Right forelimb (tissue), 1 donor: ENCODE measurements at places on chromosomes 13 and 19.

DNA sequence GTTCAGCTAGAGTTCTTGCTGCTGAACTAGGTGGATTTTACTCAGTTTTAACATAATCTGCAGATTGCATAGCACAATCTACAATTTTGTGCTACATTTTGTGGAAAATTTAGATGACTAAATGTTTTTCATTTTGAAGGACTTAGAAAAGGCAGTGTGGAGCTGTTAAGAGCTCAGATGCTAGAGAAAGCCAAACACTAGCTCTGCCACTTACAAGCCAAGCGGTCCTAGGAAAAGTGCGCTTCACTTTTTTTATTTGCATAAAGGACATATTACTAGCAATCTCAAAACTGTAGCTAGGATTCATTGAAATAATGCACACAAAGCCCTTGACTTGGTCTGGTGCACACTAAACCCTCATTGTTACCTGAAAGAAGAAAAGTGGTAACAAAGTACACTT, 8.1 kb upstream of the CSNK1A1L start:
- DNase-seq: no peak

- DNase-seq: no peak
These were observed 3.1 kb upstream of the CTXN1 start for GRCh38 chr19:7928741-7929701.

DNA sequence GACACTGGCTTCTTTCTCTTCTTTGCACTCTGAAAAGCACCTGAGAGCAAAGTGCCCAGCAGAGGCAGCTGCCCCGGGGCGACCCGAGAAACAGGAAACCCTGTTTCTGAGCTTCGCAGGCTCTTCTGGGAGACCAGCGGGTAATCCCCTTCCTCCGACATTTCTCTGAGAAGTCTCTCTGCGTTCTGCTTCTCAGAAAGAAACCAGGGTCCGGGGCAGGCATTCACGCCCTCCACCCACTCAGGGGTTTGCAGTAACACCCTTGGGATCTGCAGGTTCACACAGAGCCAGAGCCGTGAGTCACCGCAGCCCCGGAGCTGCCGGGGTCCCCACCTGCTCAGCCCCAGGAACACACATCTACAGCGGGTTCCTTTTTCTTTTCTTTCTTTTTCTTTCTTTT, 86.0 kb downstream of the GADD45B start:
- DNase-seq: no peak

DNA sequence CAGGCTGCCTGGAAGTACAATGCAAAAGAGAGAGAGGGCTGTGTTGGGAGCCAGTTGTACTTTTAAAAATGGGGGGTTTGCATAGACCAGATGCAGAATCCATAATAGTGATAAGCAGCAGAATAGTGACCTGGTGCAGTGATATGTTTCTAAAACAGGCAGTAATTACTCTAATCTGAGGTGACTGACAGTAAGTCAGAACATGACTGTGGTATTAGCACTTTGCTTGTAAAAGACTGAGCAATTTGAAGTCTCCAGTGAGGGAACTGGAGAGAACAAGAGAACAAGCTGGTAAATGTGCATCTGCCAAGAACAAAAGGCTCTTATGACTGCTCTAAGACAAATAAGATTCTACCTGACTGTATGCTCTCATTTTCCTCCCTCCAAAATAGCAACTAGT, 383.4 kb downstream of the ITGBL1 start:
- DNase-seq: no peak

DNA sequence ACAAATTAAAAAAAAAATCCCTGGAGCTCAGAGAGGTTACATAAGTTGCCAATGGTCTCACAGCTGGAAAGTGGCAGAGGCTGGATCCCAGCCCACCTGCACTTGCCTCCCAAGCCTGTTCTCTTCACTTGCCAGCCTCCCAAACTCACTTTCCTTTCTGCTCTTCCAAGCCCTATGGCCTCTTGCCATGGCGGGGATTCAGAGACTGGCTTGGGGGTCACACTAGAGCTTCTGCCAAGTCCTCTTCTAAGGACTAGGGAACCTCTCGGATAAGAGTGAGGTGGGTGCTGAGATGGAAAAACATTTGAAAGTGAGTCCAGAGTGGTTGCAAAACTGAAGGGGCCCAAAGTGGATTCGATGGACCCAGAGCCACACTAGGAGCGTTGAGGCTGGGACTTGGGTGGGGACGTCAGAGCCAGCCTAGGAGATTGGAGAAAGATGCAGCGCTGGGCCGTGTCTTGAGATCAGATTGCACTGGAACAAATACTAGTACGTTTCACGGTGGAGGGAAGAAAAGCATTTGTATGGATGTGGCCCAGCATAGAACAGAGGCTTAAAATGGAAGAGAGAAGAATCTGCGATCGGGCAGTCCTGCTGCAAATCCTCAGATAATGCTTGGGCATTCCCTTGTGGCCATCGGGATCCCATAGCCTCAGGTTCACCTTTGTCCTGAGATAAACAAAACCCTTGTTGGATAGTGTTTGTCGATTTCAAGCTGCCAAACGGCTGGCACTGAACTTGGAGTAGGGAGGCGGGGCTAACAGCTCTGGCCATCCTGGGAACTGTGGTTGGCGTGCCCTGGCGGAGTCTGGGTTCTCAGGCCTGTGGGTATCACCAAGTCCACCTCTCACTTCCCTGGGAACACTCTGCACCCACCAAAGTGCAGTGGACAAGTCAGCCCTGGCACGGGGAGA, 84.8 kb downstream of the ING1 start:
- DNase-seq: no peak

- DNase-seq: no peak
These were observed 6.2 kb downstream of the ABCC4 start for GRCh38 chr13:95295026-95295425.

DNA sequence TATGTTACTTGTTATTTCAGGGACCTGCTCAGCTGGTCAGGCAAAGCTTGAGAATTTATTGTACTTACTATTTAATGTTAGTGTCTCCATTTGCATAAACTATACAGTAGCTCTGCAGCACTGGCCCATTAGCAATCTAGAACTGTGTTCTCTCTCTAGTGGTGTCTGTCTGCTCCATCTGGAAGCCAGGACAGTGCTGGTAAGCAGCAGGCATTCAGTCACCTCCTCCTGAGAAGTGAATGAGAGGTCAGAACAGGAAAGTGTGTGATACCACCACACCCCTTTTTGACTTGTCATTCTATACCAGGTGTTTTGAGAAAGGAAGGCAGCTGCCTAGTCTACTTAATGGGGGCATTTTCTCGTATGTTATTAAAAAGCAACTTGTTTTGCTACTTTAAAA, 3.9 kb downstream of the COG3 start:
- DNase-seq: no peak

DNA sequence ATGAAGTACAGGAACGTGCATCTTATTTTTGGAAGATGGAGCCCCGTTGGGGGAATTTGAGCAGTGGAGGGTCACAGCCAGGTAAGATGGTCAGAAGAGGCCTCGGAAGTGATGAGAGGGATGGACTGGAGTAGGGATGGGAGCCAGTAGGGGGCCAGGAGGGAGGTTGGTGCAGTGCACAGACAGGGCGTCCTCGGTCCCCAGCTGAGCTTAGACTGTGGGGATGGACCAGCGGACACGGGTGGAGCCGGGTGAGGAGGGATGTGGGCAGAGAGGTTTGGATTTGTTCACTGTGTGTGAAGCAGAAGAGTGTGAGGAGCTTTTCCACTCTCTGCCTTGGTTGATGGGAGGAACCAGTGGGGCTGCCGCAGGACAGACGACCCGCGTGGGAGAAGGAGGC, 10.6 kb downstream of the RPS9 start:
- no peak for DNase-seq

DNA sequence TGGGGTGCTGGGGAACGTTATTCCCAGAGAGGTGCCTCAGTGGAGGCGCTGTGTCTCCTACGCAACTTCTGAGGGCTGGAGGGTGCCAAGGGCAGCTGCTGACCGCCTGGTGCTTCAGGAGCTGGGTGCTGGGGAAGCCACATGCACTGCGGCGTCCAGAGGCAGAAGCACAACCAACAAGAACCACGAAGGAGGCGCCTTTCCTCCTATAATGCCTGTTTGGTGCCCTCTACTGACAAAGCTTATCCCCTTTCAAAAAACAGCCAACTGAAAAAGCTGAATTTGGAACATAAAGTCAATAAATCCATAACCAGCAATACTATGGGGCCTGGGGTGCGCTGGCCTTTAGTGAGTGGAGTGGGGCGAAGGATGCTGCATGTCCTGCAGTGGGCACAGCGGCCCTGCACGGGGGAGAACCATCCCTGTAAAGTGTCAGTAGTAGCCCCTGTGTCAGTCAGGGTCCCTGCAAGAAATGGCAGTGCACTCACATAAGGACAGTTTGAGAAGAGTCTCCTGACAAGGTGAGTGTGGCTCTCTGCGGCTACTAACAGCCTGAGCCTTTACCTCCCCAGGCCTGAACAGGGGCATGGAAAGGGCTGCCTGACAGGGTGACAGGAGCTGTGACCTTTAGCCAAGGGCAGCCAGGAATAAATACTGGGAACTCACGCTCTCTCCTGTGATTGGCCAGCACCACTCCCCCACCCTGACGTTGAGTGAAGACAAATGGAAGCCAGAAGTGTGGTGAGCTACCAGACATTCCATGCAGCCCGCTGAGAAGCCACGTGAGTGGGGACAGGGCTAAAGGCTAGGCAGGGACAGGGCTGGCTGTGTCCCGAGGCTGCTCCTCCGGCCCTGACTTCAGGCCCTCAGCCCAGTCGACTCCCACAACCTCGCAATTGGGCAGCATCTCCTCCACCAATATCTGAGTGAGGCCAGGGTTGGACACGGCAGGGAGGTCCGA, 4.5 kb upstream of the B3GNT8 start:
- DNase-seq: no peak

GRCh38 chr13:112686987-112687386, 2.9 kb upstream of the ATP11A start:
- peak; percentile 17 for DNase-seq

- no peak for DNase-seq
These were observed 128.4 kb downstream of the SHISA2 start for GRCh38 chr13:25923217-25924085.

GRCh38 chr13:43877326-43877725, 2.2 kb downstream of the CCDC122 start:
- DNase-seq: no peak

DNA sequence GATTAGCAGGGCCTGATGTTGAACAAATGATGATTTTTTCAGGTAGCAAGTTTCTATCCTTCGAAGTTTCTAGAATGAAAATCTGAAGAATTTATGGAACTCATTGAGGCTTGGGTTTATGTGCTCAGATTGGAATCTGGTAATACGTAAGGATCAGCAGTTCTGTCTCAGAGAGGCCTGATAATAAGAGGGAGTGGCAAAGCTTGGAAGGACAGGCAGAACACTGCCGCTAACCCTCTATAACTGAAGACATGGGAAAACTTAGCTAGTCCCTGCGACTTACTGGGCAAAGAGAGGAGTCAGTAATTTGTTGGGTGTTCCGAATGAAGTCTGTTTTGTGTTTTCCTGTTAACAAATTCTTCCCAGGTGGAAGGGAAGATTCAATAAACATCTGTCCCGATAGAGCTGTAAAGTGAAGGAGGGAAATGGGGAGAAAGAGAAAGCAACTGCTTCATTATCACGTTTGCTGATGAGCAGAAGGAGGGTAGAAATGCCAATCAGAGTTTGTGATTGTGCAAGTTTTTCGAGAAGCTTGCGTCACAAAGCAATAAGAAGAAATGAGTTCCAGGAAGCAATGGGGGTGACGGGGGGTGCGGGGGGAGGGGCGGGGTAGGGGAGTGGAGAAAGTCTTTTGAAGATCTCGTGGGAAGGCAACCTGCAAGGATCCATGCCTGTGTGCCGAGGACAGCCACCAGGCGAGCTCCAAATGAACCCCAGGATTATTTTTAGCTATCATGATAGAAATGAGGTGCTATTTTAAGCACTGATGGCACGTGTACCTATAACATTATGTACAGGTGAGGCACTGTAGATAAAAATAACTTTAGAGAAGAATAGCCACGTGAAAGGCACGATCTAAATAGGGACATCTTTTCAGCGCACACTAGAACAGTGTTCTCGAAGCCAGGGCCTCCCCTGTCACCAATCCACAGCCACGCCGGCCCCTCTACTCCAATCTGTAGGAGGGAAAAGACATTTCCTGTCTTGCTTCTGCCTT, 224.1 kb downstream of the FGF9 start:
- no peak for DNase-seq

DNA sequence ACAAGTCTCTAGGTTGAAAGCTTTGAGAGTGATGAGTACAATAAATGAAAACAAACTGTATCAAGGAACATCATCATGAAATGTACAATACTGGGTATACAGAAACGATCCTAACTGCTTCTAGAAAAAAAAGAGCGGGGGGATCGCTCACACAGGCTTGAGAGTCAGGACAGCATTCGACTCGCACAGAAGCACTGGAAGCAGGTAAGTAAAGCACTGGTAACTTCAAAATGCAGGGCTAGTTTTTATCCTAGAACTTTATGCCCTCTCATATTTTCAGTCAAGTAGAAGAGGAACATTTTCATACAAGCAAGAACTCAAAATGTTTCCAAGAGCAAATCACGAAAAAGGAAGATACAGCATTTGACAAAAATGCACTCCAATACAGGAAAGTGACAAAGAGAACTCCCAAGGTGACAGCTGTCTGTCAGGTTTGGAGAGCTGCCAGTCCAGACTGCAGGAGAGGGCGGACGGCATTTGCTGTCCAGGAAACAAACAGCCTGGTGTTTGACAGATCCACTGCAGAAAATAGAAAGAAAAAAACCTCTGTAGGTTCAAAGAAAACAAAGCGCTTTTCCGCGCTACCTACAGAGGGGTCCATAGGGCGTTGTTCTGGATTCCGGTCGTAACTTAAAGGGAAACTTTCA, 58.2 kb upstream of the XPO4 start:
- DNase-seq: no peak

DNA sequence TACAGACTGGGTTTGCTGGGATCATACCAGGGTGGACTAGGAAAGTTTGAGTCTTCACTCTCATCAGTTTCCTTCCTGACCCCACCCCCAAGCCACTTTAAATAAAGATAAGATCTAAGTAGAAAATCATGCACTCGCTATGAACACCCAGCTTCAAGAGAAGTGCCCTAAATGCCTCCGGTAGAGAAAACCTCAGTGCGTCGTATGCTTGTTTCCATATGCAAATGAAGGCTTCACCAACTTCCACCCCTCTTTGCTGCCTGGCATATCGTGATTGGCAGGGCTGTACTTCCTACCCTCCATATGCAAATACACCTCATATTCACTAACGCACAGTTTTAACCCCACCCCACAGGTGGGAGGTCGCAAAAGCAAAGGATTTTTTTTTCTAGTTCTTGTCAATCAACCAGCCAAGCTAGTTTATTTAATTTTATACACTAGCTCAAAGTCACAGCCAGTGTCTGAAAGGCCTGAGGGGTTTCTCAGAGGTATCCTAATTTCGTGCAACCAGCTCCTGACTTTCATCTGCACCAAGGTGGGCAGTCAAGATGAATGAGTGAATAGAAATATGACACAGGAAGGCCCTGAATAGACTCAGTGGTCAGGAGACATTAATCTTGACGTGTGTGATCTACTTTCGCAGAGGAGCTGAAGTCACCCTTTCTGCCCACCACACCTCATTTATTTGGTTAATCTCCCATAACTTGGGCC, 121.1 kb upstream of the TSHZ3 start:
- no peak for DNase-seq

DNA sequence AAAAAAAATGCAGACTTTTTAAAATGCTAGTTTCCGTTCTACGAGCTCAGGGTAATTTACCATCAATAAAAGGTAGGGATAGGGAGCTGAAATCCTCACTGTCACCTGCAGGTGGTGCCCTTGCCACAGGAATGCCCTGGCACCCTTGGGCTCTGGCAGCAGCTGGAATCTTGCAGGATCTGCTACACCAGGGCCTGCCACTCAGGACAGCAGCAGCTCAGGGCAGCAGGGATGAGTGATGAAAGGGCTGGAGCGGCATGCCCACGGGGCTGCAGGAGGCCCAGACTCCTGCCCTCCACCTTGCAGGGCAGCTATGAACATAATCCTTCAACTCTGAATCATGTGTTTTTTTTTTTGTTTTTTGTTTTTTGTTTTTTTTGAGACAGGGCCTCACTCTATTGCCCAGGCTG, 54.0 kb downstream of the GNG7 start:
- DNase-seq: peak; percentile 64
